ENCODE measurements at places on chromosomes 7 and 10. TPM values are rescaled to one million over a fixed set of nuclear protein-coding genes. Genes with fewer than 3 reads are reported as not detected.
A peak's percentile ranks its signal among the peaks of the same experiment; 100 is the strongest.

DNA sequence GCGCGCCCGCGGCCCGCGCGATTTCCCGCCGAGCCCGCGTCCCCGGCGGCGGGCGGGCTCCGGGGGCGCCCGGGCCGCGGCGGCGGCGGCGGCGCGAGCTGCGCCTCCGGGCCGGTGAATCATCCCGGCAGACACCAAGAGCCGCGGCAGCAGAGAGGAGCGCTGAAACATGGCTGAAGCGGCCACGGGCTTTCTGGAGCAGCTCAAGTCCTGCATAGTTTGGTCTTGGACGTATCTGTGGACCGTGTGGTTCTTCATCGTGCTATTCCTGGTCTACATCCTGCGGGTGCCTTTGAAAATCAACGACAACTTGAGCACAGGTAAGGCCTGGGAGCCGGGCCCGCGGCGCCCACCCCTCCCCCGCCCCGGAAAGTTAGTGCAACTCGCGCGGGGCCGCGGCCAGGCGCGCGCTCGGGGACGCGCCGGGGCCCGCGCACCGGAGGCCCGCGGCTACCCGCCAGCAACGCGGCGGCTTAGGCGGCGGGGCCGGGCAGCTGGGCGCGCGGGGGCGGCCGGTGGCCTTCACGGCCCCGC, at the start of gene ST7:
TSS of gene ST7 (plus strand) at position 130 of the 534 bp plus-strand sequence. CDS start at position 170, 40 bp downstream.
- DNase-seq, result peak; percentile 27

Gene INA
- 6.2 TPM for total RNA-seq

- no peak for DNase-seq
Measured at GRCh38 chr10:47035819-47036337, 124.7 kb downstream of the PTPN20 start.

- no peak for DNase-seq
Measured at GRCh38 chr10:12448729-12449391, 99.5 kb downstream of the CAMK1D start.

Gene ANKRD16
- total RNA-seq, result 18.0 TPM

DNA sequence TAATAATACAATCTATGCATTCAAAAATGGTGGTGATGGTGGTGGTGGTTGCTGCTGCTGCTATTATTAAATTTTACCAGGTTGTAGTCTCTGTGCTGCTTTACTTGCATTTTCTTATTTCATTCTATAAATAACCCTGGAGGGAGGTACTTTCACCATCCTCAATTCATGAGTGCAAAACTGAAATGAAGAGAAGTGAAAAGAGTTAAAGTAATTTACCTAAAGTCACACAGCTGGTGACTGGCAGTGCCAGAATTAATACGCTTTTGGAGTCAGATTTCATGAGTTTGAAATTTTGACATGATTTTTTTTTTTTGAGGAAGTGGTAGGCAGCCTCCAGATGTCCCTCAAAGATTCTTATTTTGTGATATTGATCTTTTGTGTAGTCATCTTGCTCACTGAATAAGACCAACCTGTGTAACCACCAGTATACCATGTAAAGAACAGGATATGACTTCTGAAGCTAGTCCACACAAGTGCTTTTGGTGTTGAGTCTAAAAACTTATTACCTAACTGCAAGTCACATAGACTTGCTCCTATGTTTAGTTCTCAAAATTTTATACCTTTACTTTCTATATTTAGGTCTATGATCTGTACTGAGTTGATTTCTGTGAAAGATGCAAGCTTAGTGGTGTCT, 218.8 kb downstream of the ZWINT start:
- DNase-seq, result no peak

DNA sequence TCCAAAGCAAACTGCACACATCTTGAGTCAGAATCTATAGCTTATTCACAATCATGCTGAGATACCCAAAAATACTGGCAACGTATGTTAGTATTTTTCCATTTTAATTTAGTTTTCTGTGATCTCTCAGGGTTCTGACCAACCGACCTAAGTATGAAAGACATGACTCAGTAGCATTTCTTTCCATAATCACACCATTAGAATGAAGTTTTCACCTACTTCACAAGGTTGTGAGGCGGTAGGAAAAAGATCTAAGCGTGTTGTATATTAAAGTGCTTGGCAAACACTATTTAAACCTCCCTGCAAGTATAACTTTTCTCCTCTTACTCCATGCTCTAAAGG, 49.1 kb downstream of the PLCE1 start:
- DNase-seq, result no peak

GRCh38 chr10:29379208-29379607, 90.3 kb downstream of the LYZL1 start:
- no peak for DNase-seq

Gene PPP1R17
- 0.96 TPM for total RNA-seq

Gene SPDYE16
- total RNA-seq, result 0.31 TPM

DNA sequence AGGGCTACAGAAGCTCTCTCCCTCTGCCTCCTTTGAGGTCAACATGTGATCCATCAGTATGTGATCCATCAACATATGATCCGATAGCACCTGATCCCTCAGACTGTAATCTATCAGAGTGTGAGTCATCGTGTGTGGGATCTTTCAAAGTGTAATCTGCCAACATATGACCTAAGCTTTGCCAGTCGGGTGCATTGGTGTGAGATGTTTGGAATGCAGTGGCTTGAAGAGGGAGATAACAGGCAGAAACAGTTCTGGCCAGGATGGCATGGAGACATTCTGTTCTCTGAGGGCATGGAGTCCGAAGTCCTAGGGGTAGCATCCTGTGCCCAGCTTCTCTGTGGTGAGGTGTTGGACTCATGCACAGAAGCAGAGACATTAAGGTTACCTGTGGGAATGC, 217.7 kb upstream of the ETV1 start:
- DNase-seq, result no peak

GRCh38 chr7:108724251-108725100, 154.8 kb downstream of the DNAJB9 start:
- DNase-seq, result no peak

- DNase-seq, result no peak
Measured at GRCh38 chr10:30503700-30504266, 69.8 kb downstream of the MAP3K8 start.

Gene CRYGN
- total RNA-seq, result 3.2 TPM

DNA sequence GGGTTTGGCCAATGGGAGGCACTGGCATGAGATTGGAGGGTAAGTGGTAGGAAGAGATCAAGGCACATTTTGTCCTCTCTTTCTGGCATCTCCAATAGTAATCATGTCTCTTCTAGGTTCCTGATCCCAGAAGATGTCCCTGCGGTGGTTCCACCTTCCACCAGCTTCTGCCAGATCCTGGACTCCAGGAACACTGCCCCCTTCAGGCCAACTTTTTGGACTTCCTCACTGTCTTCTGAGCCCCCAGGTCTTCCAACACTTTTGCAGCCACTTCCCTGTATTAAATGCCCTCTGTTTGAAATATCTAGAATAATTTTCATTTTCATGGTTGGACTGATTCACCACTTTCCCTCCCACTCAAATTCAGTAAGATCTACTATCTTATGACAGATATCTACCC, 60.9 kb downstream of the BAMBI start:
- no peak for DNase-seq

Gene CLDN12
- total RNA-seq, result 48.9 TPM

GRCh38 chr7:70047891-70048448, 449.7 kb downstream of the AUTS2 start:
- DNase-seq, result no peak

- no peak for DNase-seq
Measured at GRCh38 chr7:128812514-128813168, 17.6 kb upstream of the FLNC start.

GRCh38 chr10:105171945-105172344, 530.9 kb downstream of the SORCS3 start:
- DNase-seq, result no peak

GRCh38 chr10:113644185-113645120, 19.4 kb downstream of the NRAP start:
- no peak for DNase-seq

- no peak for DNase-seq
Measured at GRCh38 chr7:29084832-29085231, 61.5 kb downstream of the CPVL start.

DNA sequence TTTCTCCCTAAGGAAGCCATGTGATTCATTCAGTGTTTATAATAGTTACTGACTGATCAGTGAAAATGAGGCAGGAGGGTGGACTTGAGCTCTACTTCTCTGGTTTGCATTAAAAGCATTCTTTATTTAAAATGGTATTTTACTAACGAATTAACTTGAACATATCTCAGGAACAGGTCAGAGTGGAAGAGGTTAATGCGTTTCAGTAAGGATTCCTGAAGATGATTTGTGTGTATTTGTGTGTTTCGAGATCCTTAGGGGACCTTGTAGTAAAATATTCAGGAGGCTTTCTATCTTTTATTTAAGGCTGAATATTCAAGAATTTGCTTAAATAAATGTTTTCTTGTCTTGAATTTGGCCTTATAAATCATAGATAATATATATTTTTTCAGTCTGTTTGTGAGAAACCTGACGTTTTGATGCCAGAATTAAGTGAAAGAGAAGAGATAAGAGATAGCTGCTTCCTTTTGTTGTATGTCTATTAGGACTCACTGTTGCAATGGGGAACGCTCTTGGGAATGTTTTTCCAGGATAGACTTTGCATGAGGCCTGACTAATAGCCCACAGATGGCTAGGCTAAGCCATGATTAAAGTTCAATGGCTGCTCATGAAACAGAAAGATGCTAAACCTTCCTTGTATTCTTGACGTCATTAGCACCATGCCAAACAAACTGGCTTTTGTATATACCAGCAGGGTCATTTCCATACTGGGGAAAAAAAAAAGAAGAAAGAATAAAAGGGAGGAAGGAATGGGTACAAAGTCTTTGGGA, 93.8 kb upstream of the MTPN start:
- DNase-seq, result no peak

Gene MAPK8
- 69.7 TPM for total RNA-seq

- no peak for DNase-seq
Measured at GRCh38 chr10:67782530-67782929, 55.5 kb downstream of the DNAJC12 start.

Gene FAS
- total RNA-seq, result 2.7 TPM

- DNase-seq, result no peak
Measured at GRCh38 chr10:6497620-6498019, 82.5 kb downstream of the PRKCQ start.

DNA sequence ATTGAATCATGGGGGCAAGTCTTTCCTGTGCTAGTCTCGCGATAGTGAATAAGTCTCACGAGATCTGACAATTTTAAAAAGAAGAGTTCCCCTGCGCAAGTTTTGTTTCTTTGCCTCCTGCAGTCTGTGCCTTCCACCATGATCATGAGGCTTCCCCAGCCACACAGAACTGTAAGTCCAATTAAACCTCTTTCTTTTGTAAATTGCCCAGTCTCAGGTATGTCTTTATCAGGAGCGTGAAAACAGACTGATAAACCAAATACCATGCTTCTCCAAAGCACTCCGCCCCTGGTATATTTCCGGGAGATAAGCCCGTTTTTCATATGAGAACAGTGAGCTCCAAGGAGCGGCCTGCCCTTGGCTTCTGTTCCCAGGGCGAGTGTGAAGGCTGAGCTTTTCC, 118.9 kb downstream of the EVX1 start:
- DNase-seq, result no peak

Gene CYP2C8
- total RNA-seq, result 8.1 TPM

Gene STOX1
- total RNA-seq, result 8.0 TPM

Gene TFR2
- total RNA-seq, result 0.62 TPM

Gene LRRN3
- total RNA-seq, result 1.7 TPM

GRCh38 chr10:22002591-22003176, 846 bp downstream of the DNAJC1 start:
- no peak for DNase-seq

DNA sequence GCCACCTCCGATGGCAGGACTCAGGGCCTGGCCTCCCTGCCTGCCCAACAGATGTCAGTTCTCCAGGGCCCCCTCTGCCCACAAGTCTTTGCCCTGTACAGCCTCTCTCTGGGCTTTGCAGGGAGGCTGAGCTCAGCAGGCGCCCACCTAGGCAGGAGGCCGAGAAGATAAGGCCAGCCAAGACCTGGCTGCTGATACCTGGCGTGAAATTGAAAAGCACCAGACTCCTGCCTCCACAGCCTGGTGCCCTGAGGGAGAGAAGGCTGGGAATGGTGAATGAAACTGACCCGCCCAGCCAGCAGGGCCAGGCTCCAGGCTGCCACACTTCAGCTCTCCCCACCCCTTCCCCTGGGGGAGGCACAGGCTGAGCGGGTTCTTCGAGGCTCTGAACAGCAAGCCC, 145.8 kb downstream of the CDH23 start:
- no peak for DNase-seq

DNA sequence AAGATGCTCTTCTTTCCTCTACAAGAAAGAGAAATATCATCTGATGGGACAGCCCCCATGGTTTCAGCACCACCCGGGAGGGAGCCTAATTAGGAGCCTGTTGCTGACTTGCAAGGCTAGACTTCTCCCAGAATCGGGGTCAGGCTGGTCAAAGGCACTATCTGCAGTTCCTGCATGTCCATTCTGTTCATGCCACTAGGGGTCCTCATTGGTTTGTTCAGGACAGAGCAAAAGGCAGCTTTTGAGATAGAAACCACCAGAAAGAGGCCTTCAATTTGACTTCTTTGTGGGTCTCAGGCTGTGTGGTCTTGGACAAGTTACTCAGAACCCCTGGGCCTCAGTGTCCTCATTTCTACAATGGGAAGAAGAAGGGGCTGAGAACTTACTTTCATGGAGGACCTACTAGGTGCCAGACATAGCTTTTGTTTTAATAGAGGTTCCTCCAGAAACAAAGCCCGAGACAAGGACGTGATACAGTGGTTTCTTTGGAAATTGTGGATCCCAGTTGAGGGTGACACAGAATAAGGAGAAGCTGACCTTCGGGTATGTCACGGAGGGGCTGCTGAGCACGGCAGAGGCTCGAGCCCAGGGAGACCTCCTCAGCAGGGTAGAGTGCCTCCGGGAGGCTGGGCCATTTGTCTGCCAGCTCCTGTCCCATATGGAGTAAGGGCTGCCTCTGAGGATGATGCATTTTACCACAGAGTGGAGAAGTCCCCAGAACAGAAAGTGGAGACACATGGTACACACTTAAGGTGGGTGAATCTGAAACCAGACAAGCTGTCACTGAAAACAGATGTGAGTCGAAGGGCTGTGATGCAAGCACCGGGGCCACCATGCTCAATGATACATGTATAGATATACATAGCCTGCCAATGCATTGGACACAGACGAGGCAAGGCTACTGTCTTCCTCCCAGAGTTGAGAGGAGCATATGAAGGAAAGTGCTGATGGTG, 33.1 kb upstream of the NEUROD6 start:
- peak; percentile 44 for DNase-seq

DNA sequence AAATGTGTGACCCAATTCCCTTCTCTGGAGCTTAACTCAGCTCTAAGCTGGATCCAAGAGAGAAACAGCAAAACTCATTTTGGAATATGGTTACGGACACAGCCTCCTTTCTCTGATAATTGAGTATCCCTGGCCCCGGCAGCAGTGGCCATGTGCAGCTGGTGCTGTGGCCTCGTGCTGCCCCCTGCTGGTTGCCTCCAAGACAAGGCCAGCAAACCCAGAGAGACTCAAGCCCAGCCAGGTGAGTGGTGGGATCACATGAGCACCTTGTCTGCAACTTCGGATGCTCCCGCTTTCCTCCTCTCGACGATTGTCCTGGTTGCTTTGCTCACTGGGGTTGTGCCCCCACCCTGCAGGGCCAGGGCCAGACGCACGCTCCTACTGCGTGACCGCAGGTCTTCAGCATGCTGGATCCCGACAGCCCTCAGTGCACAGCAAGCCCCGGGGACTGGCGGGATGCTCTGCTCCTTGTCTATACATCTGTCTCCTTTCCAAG, 19.4 kb downstream of the SFTPD start:
- peak; percentile 73 for DNase-seq

GRCh38 chr7:96284240-96284639, 37.7 kb downstream of the SLC25A13 start:
- no peak for DNase-seq

GRCh38 chr10:60849217-60849616, 70.9 kb downstream of the CDK1 start:
- DNase-seq, result no peak

GRCh38 chr10:11551916-11552602, 59.4 kb downstream of the USP6NL start:
- DNase-seq, result no peak
